Activated CD8-positive, alpha-beta memory T cell treated with anti-CD3 and anti-CD28 coated beads for 1 hour (primary cell): ENCODE measurements at places on chromosomes 4 and X.

- no peak for DNase-seq
Measured at GRCh38 chr4:148021686-148022085, 289.8 kb downstream of the ARHGAP10 start.

DNA sequence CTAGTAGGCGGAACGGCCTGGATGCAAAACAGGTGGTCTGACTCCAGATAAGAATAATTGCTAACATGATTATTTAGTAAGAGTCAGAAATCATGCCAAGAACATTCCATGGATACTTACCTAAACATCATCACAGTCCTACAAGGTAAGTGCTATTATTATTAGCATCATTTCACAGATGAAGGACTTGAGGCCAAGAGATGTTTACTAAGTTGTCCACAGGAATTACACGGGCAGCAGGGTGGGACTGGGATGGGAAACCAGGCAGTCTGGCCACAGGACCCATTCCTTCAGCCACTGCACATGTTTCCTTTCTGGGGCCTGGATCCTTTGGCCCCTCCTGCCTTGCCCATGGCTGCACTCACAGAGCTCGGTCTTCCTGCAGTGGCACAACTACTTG is 48.3 kb downstream of the ANAPC4 start:
- no peak for DNase-seq

DNA sequence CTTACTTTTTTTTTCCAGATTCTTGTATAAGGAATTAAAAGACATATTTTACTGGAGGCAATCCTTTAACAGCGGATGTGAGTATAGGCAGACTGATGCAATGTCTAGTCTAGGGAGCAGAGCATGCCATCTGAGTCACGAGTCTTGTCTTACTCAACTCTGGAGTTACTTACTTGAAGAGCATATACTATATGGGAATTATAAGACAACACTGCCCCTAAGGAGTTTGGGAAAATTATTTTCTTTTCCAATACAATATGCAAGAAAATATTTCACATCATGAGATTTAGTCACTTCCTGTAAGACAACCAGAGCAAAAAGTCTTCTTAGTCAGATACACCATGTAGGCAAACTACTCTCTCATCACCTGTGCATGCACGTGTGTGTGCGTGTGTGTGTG is 537.3 kb upstream of the FTHL17 start:
- no peak for DNase-seq

DNA sequence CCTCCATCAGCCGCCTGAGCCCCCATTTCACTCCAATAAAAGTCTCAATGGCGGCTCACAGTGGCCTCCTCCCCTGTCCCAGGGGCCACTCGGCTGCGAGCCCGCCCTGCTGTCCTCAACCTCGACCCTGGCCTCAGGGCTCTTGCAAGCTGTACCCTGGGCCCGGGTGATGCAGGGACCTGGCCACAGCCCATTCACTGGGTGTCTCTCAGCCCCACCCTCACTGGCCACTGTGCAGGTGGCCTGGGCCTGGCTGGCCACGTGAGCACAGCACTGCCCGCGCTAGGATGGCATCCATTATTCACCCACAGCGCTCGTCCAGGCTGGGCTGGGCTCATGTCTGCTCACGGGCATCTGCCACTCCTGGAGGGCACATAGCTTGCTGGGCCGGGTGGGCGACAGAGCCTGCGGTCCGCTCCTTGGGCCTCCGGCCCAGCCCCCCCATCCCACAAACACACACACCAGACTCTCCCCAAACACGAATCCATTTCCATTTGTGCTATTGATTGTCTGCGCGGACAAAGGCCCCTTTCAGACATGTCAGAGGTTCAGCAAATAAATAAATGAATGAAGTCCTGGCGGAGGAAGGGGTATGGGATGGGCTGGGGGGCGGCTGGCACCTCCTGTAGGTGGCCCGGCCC is 16.5 kb upstream of the FGFR3 start:
- DNase-seq = no peak
